Left lung (tissue), 14 donors: ENCODE measurements at places on chromosomes 2 and 18. TPM values are rescaled to one million over a fixed set of nuclear protein-coding genes. Genes with fewer than 3 reads are reported as not detected.

The CHRND gene
- total RNA-seq = not detected

The HNMT gene
- total RNA-seq = 53.0 TPM

DNA sequence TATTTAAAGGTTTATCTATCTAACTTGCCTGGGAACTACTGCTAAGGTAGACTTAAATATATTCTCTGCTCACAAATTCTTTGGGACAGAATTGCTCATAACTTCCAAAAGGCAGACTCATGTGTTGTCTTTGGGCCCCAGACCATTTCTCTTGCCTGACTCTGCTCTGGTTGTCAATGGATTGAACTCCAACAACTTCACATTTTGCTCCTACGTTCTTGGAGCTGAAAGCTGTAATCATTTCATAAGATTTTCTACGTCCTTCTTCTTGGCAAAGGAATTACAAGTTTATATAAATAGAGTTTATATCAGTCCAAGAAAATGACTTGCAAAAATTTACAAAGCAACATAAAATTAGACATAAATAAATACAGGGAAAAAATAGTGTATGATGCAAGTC, 32.9 kb upstream of the PPM1B start:
- peaks cover 4% of the 10 kb centered on the region for H3K4me1 ChIP-seq
- H3K27ac ChIP-seq = no peak overlapping the region
- DNase-seq = no peak
- no peak overlapping the region for H3K4me3 ChIP-seq
- no peaks in the 10 kb centered on the region for H3K36me3 ChIP-seq

GRCh38 chr18:27824275-27824674, 352.7 kb downstream of the CDH2 start:
- DNase-seq = no peak
- H3K4me1 ChIP-seq = no peaks in the 10 kb centered on the region
- H3K27ac ChIP-seq = no peak overlapping the region
